ENCODE measurements at places on chromosomes 6 and 20.

- DNase-seq = no peak
Observed at GRCh38 chr6:21628160-21628559, 34.6 kb downstream of the SOX4 start.

GRCh38 chr6:131950767-131951575 lies at the start of gene CCN2:
Gene CCN2 (minus strand): TSS chr6:131951372. CDS start chr6:131951172, 200 bp downstream.
- DNase-seq = no peak

GRCh38 chr6:13216236-13217014 lies 111.9 kb downstream of the TBC1D7 start:
- DNase-seq = no peak

- no peak for DNase-seq
Observed at GRCh38 chr20:16970776-16971175, 222.6 kb downstream of the OTOR start.

GRCh38 chr20:47049771-47050170 lies 155.1 kb downstream of the EYA2 start:
- no peak for DNase-seq

DNA sequence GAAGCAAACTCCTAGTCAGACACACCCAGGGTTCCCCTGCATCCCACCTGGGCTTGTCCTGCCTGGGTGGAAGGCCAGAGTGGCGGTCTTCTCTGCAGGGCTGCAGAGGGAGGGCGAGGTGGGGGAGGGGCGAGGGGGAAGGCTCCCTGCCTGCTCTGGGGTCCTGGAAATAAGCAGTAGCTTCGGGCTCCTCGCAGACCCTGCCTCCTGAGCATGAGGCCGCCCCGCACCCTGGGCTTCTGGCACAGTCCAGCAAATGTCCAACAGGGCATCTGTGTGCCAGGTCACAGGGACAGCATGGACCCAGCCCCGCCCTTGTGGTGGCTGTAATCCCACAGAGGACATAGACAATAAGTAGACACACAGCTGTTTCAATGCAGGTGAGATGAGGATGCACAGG lies 193.8 kb downstream of the TAF4 start:
- DNase-seq = no peak

- no peak for DNase-seq
Observed at GRCh38 chr20:63280929-63281545, 8.4 kb downstream of the ARFGAP1 start.

DNA sequence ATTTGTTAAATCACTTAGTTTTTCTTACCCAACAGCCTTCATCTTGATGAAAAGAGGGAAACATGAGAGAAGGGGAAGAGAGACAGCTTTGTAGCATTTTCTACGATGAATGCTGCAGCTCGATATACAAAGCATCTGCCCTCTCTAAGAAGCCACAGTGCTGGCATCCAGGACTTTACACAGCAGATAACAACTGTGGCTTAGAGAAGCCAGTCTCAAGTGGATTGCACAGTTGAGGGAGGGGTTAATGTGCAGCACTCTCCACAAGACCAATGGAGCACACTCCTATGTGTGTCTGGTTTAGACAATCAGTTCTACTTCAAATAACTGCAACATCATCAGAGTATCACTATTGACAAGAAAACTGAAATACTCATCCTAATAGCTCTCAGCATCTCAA lies 5.8 kb downstream of the C6orf120 start:
- no peak for DNase-seq

GRCh38 chr6:61980622-61981021 lies 305.4 kb downstream of the KHDRBS2 start:
- no peak for DNase-seq

- DNase-seq = no peak
Observed at GRCh38 chr6:127869772-127870404, 31.0 kb downstream of the THEMIS start.

DNA sequence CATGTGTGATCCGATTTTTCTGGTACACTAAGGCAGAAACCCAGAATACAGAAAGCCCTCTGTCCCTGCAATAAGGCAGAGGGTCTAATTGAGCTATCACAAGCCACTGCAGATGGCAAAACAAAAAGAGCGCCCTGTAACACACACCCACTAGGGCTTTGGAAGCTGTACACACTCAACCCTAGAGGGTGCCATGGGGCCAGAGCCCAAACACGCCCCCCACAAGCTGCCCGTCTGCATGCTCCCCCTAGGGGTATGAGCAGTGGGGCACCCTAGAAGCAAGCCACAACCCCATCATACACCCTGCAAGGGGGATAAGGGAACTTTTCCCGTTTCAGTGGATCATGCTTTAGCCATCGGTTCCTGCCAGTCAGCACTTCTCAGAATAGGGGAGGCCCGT lies 62.2 kb upstream of the PDE10A start:
- no peak for DNase-seq

- DNase-seq = no peak
Observed at GRCh38 chr6:52540286-52540902, 36.5 kb downstream of the TRAM2 start.

DNA sequence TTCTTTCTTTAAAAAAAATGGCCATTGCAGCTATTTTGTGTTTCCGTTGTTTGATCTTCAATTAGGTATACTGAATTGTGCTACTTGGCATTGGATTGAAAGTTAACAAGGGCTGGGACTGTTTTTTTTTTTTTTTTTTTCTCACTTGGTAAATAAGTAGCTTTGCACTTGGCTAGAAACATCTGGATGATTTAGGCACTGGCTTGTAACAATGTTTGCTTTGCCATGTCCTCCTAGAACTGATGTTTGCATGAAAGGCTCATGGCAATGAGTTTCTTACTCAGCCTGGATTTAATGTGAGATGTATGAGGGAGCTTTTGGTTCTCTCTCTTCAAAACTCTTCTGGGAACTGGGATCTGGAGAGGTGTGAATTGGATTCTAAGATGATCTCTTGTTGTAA lies 414.1 kb downstream of the CDH26 start:
- DNase-seq = no peak

GRCh38 chr6:78589436-78589835 lies 277.9 kb upstream of the IRAK1BP1 start:
- no peak for DNase-seq

DNA sequence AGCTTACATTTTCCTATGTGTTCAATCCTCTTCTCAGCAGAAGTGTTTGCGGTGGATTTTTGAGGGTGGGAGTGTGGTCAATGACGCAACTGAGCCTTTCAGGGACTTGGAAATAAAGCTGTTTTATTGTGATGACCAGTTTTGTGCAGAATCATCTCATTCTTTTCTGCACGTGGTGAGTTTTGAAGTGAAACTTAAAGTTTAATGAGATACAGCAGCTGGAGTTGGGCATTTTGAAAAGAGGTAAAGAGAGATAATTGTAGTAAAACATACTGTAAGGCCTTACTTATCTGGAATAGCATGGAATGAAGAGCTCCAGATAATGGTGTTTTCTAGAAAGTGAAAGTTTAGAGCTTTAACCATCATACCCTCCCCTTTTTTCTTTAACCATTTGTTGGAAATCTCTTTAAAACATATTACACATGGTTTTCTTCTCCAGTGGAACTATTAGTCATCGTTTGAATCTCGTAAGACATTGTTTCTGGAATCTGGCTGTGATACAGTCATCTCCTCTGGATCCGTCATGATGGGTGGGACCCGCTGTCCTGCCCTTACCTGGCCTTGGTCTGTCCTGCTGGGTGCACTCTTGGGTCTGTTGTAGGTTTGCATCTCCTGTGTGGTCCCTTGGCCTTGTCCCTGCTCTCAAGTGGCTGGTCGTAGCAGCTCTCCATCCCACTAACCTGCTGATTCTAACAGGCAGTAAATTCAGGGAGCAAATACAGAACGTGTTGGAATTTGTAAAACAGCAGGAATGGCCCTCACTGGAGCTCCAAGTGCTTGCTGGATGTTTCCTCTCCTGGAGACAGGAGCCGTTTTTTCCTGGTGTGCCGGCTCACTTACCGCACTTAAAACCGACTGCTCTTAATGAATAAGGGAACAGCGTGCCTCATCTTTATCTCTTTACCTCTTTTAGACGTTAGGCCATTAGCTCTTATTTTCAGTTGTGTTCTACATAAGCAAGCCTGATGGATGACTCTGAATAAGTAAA lies 29.8 kb downstream of the UST start:
- no peak for DNase-seq

DNA sequence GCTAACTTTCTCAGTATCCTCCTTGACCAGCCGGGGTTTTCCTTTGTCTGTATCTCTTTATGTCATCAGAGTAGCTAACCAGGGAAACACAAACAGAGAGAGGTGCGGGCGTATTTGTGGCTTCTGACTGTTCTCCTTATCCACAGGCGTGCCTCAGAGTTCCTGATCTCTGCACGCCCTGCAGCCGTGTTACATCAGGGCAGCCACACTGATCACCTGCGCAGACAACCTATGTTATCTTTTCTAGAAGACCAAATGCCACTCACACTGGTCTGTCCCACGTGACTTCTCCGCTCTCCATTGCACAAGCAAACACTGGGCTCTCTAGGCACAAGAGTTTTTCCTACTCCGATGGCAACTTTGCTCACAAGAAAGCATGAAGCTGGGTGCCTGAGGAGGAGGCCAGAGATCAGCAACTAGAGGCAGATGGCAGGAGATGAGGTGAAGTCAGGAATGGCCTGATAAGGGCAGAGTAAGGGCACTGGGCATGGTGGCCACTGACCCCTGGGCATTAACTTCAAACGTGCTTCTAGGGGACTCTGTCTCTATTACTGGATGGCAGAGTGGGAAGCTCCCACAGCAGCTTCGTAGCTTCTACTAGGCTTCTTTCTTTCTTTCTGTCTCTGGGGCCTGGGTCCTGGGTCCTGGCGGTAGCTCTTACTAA lies 4.5 kb downstream of the PDE10A start:
- DNase-seq = no peak

DNA sequence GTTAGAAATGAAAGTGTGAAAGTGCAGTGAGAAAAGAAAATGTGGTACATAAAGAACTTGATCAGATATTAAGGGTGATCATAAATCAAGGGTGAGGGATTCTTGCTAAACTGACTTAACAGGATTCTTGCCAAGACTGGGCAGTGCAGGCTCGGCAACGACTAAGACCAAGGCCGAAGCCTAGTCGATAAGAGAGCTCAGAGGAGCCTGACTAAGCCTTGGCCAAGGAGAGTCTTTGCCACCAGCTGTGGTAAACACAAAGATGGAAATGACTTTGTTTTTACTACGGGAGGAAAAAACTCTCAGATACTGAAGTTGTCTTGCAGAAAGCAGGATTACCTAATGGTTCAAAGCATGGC lies 196.6 kb downstream of the LY86 start:
- DNase-seq = no peak

DNA sequence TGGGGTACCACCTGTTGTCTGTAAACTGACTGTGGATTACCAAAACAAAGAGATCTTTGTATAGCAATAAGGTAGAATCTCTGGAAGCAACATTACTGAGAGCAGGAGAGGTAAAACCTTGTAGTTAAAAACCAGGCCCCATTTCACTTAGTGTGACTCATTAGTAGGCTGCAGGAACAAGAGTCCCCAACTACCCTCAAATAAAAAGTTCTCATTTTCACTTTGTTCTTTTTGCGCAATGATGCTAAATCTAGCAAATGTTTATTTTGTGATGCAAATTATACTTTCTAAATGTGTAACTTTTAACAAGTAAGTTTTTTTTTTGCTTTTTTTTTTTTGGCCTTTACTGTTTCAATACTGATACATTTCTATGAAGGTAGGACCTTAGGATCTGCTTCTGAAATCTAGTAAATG lies 67.1 kb downstream of the ESF1 start:
- DNase-seq = no peak

DNA sequence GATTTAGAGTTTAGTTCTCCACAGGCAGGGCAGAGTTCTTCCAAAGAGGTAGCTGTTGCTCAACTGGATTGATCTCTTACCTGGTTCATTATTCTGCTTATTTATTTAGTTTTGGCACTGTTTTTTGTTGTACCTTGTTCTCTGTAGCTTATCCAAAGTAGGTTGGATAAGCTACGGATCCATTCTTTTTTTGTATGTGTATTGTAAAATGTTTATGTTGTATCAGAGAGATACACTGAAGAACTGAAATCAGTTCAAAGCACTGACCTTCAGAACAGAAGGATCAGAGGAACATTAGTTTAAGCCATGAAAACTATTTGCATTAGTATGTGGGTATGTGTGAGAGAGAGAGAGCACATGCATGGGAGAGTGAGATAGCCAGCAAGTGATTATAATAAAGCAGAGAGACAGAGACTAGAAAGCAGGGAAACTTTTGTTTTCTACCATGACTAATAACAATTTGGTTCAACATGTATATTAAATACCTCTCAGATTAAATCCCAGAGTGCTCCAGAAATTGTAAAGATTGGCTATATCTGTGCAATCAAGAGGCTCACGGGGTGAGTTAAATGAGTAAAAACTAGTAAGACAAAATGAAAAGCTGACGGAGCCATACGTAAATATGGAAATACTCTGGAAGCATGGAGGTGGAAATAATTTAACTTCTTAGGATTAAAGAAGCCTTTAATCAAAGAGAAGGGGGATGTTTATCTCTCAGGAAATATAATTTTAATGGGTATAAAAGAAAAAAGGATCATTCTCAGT lies 40.2 kb downstream of the ITCH start:
- no peak for DNase-seq

- peak; percentile 31 for DNase-seq
Observed at GRCh38 chr20:5844063-5844681, 94.0 kb downstream of the SHLD1 start.

DNA sequence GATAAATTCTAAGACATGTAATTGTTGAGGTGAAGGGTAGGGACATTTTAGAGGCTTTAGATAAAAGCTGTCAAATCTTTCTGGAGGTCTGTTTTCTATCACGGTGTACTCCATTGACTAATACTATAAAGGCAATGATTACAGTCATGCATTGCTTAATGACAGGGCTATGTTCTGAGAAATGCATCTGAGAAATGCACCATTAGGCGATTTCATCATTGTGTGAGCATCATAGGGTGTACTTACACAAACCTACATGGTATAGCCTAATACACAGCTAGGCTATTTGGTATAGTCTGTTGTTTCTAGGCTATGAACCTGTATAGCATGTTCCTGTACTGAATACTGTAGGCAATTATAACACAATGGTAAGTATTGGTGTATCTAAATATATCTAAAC lies 71.3 kb upstream of the FYN start:
- DNase-seq = no peak

GRCh38 chr20:44081476-44081875 lies 105.5 kb downstream of the JPH2 start:
- no peak for DNase-seq

- DNase-seq = no peak
Observed at GRCh38 chr20:24617757-24618450, 148.5 kb downstream of the SYNDIG1 start.

DNA sequence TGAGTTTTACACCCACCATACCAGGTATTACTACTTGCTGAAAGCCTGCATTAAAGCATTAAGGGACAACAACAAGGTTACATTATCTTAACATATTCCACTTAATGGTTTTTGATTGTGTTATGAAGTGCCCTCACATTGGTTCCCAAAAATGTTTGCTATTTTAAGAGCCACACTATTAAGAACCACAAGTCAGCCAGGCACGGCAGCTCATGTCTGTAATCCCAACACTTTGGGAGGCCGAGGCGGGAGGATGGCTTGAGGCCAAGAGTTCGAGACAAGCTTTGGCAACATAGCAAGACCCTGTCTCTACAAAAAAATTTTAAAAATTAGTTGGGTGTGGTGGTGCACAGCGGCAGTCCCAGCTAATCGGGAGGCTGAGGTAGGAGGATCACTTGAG lies 28.2 kb downstream of the ATXN1 start:
- no peak for DNase-seq

- DNase-seq = no peak
Observed at GRCh38 chr20:62665826-62666735, 23.8 kb downstream of the SLCO4A1 start.
